Stimulated activated CD8-positive, alpha-beta memory T cell treated with anti-CD3 and anti-CD28 coated beads, Interleukin-4, amount 100 ng/mL, for 1 hour (primary cell): ENCODE measurements at places on chromosomes 7 and 10.

- no peak for DNase-seq
These were observed 1.5 kb downstream of the KMT2E start for GRCh38 chr7:105015390-105015965.

- DNase-seq: no peak
These were observed 6.2 kb downstream of the GSAP start for GRCh38 chr7:77409739-77410547.

- no peak for DNase-seq
These were observed 19.6 kb upstream of the ANLN start for GRCh38 chr7:36370046-36370445.

DNA sequence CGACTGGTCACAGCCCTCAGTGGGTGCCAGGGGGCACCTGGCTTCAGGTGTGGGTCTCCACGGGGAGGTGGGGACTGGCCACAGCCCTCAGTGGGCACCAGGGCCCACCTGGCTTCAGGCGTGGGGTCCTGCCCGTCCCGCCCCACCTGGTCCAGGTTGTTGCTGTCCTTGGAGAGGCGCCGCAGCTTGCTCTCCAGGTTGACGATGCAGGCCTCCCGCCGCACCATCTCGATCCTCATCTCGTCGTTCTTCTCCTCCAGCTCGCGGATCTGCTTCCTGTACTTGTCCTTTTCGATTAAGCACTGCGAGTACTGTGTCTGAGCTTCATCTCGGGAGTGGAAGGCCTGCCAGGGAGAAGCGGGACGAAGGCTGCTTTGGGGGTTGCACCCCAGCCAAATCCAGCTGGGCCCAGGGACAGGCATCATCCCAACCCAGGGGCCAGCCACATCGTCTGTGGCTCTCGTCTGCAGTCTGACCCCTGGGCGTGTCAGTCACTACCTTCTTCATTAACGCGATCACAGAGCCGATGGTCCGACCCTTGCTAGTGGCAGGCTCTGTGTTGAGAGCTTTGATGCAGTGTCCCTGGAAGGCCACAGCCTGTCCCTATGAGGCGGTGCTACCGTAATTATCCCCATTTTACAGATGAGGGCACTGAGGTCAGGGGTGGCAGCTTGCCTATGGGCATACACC lies 92.9 kb upstream of the GNA12 start:
- no peak for DNase-seq

- no peak for DNase-seq
These were observed 125.1 kb downstream of the CDK14 start for GRCh38 chr7:90720984-90721760.

- no peak for DNase-seq
These were observed 130.0 kb downstream of the ICA1 start for GRCh38 chr7:8131694-8132605.

- peak; percentile 3 for DNase-seq
These were observed 922 bp downstream of the PPA1 start for GRCh38 chr10:70232155-70232858.

DNA sequence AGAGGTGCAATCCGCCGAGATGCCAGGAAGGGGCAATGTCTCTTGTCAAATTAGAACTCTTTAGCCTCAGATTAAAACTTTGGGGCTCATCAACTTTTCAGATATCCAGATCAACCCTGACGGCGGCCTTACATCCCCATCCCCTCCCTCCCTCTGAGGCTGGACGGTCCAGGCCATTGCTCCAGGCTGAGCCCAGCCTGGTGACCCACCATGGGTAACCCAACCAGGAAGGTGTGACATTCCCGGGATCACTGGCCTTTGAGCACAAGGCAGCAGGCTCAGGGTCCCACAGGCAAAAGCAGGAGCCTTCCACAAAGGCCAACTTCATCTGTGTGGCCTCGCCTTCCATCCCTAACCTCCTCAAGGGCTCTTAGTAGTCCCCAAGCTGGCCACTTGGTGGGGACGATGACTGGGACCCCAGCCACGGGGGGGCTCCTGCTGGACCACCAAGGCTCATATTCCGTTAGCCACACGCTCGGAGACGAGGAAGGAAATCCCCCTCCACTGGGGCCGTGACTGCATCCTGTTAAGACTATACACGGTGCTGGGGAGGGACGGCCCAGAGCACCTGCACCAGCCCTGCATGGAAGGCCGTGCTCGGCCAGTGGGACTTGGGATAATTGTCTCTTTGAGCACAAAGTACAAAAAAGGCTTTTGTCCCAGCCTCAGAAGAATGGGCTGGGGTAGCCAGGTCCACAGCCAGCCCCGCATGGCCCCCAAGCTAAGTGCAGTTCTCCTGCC lies 62.8 kb downstream of the ZRANB1 start:
- DNase-seq: no peak

- DNase-seq: no peak
These were observed 69.1 kb downstream of the ZMIZ1 start for GRCh38 chr10:79137826-79138225.

GRCh38 chr7:141577043-141577839 lies 26.0 kb downstream of the AGK start:
- DNase-seq: no peak

DNA sequence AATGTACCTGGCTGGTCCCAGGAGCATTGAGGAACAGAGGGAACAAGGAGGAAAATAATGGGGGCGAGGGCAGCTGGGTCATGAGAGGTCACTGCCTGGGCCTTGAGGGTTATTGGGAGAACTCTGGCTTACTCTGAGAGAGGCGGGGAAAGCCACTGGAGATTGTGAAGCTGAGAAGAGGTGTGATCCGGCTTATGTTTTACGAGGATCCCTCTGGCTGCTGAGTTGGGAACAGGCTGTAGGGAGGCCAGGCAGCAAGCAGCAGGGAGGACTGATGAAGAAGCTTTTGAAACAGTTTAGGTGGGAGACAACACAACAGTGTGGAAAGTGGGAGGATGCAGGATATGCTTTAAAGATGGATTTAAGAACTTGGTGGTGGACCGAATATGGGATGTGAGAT lies 87.3 kb downstream of the FANK1 start:
- no peak for DNase-seq

DNA sequence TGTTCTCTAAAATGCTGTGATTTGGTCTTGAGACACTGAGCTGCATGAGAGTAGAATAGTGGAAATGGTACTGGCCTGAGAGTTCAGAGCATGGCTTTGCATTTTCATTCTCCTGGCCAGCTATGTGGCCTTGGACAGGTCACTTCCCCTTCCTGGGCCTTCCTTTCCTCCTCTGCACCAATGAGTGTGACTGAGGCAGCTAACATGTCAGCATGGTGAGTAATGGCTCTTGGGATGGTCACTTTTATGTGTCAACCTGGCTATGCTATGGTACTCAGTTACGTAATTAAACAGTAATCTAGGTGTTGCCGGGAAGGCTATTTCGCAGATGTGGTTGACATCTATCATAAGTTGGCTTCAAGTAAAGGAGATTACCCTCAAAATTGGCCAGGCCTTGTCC lies 109.3 kb downstream of the RTKN2 start:
- no peak for DNase-seq

GRCh38 chr7:21020667-21021066 lies 234.0 kb upstream of the SP8 start:
- DNase-seq: no peak
